Stimulated activated CD4-positive, alpha-beta T cell treated with anti-CD3 and anti-CD28 coated beads, Interleukin-1b, Interleukin-23, amount 100 ng/mL, for 48 hours (primary cell): ENCODE measurements at places on chromosomes 3 and 15.

GRCh38 chr15:63513728-63514127 lies 9.3 kb downstream of the USP3 start:
- no peak for DNase-seq

- no peak for DNase-seq
Observed at GRCh38 chr3:105085506-105085905, 281.2 kb upstream of the ALCAM start.

GRCh38 chr3:15113471-15113870 lies 14.5 kb upstream of the RBSN start:
- DNase-seq, result no peak

GRCh38 chr3:158488670-158489069 lies 82.3 kb upstream of the MLF1 start:
- no peak for DNase-seq

GRCh38 chr15:71259866-71260265 lies 144.6 kb downstream of the THSD4 start:
- no peak for DNase-seq

GRCh38 chr15:88440021-88440420 lies 27.2 kb downstream of the MRPL46 start:
- no peak for DNase-seq

DNA sequence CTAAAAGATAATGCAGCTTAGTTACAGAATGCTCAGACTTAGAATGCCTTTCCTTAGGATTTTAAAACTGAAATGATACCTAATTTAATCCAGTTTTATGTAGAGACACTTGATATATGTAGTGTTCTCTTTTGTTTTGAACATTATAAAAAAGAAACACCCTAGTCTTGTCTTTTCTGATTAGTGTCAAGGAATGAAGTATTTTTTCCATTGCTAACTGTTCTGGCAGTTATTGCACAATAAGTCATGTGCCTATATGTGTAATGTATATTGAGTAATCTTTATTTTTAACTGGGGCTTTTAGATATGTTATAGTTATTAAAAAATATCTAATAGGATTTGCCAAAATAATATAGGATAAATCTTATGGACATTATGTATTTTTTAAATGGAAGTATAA lies 4.5 kb downstream of the ARL8B start:
- DNase-seq, result no peak

- DNase-seq, result no peak
Observed at GRCh38 chr15:56045068-56045748, 51.8 kb upstream of the NEDD4 start.

DNA sequence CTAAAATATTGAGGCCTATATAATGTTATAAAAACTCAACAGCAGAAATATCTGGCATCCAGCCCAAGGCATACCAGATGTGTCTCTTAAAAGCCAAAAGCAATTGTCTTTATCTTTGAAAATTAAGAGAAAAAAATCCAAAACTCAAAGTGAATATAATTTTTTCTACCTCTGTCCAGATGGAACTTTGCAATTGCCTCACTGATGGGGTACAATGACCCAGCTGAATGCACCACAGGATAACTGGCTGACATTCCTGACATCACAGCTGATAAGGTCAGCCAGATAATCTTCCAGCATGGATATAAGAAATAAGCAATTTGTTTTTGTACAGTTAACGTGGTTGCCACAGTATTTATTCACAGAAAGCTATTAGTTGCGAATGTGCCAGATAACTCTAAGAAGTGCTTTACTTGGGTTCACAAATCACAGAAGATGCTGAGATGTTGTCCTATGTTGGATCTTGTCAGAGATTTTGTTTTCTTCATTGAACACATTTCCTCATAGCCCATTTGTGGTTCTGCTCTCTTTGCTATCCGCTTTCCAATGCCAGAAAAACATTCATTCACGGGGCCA lies 566.9 kb upstream of the CCDC54 start:
- no peak for DNase-seq

GRCh38 chr15:71245588-71245987 lies 130.3 kb downstream of the THSD4 start:
- DNase-seq, result no peak

DNA sequence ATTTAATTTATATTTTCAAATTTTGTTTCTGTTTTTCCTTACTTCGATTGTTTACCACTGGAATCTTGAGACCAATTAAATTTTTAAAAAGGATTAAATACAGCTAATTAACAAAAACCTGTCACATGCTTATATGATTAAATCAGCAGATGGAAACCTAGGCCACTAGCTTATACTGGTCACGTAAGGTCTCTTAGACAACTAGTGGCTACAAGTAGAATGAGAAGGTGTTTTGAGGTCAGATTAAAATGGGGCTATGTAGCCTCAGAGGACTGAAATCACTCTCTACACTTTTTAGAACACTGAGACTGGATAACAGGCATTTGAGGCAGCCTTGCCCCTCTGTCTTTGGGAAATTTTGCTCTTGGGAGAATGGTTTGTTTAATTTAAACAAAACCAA lies 246.5 kb upstream of the ONECUT1 start:
- no peak for DNase-seq

GRCh38 chr3:172685331-172686214 lies 25.3 kb downstream of the NCEH1 start:
- DNase-seq, result no peak

DNA sequence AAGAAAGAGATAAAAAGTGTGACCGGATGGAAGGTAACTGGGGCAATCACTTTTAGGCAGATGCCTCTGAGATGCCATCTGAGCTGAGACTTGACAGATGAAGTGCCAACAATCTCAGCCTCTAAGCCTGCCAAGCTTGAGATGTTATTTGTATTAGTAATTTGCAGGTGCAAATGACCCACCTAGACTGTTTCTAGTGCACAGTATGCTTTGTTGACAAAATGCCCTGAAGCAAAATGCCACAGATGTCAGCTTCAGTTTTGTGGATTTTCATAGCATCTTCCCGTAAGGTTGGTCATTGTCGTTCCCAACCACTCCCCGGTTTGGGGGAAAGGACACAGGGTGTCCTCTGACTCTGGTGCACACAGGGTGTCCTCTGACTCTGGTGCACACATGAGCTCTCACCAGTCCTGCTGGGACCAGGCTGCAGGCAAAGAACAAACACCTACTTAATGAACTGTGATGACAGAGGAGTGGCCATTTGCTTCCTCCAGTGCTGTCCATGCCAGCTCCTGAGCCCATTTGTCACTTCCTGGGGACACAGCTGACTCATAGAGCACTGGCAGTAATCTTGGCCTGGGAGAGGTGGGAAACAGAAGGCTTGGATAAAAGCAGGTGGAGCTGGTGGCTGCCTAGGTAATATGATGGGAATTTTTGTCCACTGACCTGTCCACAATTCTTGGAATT lies 16.7 kb upstream of the PPP1R2 start:
- no peak for DNase-seq

DNA sequence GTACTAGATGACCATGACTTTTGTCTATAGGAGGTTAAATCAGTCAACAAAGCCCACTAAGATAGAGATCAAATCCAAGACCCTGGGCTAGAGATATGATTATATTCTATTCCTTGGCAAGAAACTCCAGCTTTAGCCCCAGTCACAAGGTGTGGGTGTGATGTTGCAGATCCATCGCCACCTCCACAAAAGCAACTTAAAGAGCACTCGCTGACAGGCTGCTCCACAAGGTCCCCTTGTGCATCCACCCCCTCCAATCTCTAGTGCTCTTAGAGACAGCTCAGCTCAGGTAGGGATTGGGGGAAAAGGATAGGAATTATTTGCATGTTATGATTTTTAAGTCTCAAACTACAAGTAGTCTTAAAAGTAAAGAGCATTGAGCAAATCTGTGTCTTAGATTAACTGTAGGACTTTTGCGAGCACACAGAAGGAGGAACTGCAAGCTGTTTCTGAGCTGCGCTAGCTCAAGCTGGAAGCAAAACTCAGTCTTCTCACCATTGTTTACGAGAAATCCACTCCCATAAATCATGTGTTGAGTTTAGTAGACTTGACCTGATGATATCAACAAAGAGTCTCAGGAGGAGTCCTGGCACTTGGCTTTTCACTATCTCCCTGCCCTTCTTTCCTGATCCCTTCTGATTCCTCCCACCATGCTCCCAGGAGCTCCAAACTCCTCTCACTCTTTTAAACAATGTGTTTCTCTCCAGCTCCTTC lies 177.6 kb downstream of the STAC start:
- DNase-seq, result no peak

DNA sequence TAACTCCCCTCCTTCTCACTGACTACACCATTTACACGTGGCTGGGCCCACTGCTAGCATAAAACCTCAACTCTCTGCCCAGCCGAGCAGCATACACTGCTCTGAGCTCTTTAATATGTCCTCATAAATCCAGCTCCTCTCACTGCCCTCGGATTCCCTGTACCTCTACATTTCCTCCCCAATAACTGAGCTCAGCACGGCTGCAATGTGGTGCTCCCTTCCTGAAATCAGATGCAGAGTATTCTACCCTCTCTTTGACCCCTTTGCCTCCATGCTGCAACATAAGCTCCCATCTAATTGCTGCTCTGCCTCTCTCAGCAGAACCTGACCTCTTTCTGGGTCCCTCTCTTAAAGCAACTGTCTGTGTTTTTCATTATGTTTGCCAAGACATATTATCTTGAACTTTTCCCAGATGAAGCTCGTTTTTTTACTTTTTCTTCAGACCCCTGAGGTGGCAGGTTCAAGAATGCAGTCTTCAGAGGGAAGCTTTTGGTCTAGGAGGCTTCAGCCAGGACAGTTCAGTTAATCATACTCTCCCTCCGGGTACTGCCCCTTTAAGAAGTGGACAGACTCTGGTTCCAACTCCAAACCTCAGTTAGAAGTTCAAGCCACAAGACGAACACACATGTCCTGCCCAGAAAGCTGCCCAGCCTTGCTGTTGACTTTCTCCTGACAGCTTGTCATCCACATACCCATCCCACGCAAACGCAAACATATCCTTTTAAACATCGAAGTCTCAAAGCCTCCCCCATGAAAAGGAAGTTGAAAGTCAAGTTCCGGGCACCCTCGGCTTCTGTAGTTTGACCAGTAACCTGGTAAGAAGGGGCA lies 81.1 kb upstream of the NEO1 start:
- no peak for DNase-seq

DNA sequence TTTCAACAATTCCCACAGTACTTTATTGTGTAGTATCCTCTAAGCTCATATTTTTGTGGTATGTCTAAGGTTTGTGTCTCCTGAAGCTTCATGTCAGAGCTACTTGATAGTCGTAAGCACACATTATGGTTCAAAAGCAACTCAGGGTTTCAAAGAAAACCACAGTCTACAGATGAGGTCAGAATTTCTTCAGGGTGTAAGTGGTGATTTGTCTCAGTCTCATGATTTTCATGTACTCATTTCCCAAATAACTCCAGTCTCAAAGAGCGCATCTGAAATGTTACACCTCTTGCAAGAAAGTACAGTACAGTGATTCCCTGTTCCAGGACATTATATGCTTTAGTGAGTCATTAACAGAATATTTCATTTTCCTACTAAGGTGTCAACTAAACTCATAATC lies 47.5 kb upstream of the SSR3 start:
- DNase-seq, result no peak

- no peak for DNase-seq
Observed at GRCh38 chr3:156661155-156661554, 13.2 kb upstream of the TIPARP start.

GRCh38 chr3:74789111-74789510 lies 174.7 kb upstream of the CNTN3 start:
- DNase-seq, result peak; percentile 1

DNA sequence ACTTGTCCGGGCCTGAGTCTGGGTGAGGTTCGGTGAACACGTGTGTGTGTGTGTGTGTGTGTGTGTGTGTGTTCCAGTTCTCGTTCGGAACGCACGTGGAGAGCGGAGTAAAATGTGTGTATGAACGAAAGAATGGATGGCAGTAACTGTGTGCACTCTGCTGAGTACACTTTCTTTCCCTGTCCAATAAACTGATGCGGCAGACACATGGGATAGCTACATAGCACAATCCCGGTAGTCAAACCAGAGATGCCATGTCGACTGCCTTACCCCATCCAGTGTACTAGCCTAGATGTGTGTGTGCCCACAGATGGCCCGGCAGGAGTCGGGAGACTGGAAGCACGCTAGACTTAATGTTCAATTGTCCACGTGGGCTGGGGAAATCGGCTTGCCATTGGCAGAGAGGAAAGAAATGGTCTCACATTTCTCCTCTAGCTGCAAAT lies 507 bp upstream of the GOLIM4 start:
- DNase-seq, result peak; percentile 2

DNA sequence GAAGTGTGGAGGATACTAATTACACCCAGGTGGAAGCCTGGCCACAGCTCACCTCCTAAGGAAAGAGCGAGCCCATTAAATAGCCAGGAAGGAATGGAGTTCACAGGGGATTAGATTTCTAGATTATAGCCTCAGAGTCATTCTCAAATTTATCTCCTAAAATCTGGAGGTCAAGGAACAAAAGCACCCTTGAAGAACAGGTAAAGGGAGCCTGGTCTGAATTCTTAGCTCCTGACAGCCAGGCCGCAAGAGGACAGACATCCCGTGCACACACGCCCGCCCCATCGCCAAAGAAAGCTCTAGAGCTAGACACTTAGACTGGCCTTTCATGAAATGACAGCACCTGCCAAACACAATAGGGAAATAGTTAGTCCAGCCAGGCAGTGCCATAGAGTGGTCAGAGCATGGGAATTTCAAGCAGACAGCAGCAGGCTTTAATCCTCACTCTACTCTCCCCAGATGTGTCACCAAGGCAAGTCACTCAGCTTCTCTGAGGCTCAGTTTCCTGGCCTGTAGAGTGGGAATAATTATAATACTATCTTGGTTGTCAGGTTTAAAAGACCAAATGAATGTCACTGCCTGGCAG lies 59.2 kb downstream of the LIPC start:
- no peak for DNase-seq

- DNase-seq, result no peak
Observed at GRCh38 chr3:179076243-179077027, 4.8 kb upstream of the ZMAT3 start.

GRCh38 chr3:16150285-16150684 lies 24.2 kb upstream of the GALNT15 start:
- DNase-seq, result no peak

DNA sequence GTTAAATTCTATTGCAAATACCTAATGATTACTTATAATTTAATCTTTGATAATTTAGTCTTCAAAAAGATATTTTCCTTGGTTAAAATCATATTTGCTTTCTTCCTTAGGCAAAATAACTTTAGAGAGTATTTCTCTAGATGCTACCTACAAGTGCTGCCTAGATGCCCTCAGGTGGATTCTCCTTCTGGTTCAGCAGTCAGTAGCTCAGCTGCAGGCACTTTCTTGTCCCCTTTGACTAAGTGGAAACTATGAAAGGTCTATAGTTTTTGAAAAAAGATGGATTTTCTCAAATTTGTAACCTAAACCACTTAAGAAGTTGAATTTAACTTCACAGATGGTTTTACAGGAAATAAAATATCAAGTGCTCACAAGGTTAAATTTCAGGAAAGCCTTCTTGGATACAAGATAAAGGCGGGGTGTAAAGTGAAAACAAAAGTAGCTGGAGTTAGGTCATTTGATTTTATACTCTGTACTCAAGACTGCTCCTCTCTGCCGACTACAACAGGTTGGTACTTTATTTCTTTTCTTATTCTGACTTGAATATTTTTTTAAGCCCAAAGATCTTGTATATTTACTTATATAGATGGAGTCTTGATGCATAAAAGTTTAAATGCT lies at the start of gene ACKR4:
TSS of gene ACKR4 (plus strand) at position 455 of the 618 bp plus-strand sequence. CDS start 3,128 bp downstream, outside the sequence.
- DNase-seq, result no peak
